ENCODE measurements at places on chromosomes 3 and 15.

DNA sequence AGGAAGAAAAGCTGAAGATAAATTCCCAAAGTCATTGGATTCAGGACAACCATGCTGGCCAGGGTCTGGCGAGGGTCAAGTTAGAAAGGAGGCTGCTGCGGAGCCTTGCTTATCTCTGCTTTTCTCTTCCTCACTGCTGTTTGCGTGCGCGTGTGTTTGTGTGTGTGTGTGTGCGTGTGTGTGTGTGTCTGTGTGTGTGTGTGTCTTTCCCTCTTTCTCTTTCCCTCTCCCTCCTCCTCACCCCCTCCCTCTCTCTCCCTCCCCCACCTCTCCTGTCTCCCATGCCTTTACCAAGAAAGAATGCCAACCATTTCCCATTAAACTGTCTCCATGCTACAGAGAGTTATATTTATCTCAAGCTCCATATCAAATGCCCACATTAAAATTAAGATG, at the start of gene COLQ:
Gene COLQ (minus strand): TSS at position 134 of the 393 bp plus-strand sequence. CDS start 81 bp downstream, at position 53.
- no peak for DNase-seq

DNA sequence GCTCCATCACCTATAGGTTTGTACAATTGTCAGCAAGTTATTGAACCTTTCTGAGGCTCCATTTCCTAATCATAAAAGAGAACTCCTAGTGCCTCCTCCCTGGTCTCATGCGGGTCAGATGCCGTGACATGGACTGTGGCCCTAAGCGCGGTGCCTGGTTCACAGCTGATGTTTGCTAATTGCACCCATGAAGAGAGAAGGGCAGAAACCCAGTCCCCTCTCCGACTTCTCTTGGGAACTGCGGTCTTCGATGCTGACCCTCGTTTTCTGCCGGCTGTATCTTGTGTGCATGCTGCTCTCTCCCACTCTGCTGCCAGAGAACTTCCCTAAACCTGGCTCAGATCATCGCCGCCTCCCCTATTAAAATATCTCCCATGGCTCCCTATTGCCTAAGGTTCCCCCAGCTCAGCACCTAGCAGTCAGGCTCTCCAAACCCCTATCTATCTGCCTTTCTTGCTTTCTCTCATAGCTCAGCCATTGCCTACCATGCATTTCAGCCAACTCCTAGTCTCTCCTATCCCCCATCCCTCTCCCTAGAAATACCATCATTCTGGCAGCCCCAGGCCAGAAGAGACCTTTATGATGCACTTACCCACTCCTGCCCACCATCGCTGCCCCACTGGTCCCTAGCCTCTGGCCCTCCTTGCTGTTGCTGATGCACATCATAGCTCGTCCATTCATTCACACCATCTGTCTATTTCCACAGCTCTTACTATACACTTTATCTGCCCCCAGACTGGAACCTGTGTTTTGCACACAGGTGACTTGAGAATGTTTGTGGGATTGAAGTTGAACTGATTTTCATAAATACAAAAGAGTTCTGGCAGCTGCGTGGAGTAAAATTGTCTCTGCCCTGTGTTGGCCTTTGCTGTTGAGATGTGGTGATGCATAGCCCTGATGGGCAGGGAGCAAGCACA, 6.6 kb downstream of the ISG20 start:
- no peak for DNase-seq

DNA sequence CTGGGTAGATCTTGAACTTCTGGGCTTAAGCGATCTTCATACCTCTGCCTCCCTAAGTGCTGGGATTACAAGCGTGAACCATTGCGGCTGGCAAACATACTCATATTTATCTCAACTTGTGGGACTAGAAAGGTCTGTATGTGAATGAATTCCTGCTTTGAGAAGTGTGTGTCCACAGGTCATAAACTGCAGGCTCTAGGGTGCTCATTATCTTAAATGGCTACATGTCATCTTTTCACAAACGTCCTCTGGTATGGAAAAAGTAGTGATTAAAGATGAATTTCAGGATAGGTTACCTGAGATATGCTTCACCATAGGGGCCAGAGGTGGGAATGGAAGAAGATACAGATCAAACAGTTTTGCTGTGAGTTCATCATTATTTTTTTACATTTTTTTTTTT, 7.8 kb upstream of the HDAC11 start:
- no peak for DNase-seq

GRCh38 chr3:77141423-77141822, 101.5 kb downstream of the ROBO2 start:
- DNase-seq = no peak

DNA sequence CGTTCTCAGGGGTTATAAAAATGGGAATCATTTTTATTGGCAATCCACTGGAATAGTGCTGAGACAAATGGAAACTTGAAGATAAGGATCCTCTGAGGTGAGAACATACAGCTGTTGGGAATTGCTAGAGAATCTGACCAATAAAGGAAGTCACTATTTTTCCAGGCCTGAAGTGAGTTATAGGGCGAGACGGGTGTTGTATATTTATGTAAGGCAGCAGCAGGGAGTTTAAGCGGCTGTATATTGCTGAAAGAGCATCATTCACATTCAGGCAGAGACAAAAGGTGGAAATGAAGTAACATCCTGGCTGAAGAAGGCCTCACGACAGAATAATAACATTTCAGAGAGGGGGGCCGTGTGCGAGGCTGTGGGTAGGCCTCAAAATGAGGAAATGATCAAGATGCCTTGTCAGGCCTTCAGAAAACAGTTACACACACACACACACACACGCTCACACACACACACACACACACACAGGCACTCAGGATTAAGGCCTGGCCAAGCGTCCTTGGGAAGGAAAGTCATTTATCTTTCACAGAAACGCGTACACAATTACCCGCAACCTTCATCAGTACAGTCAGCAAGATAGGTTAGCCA, 964.9 kb upstream of the NR2F2 start:
- DNase-seq = no peak

DNA sequence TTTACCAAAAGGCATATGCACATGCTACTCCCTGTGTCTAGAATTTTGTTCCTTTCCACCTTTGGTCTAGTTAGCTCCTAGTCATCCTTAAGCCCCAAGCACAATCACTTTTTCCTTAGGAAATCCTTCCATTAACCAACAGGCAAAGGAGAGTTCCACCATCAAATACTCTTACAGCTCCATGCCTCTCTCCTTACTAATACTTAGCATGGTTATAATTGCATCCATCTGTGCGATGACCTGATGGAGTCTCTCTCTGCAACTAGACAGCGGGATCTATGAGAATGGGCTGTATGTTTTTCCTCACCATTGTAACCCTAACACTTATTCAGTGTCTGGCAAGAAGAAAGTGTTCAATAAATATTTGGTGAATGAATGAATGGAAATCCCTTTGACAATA, 69.3 kb upstream of the SMAD3 start:
- DNase-seq = no peak

Data from activated T-cell treated with anti-CD3 and anti-CD28 coated beads for 48 hours (primary cell).